Stimulated activated CD8-positive, alpha-beta memory T cell treated with anti-CD3 and anti-CD28 coated beads, Interleukin-7, amount 100 ng/mL, for 1 hour (primary cell): ENCODE measurements at places on chromosomes 11 and 22.

GRCh38 chr11:63940786-63941185 lies 2.0 kb downstream of the NAA40 start:
- DNase-seq = no peak

- no peak for DNase-seq
Measured at GRCh38 chr22:19793661-19794310, 33.2 kb downstream of the TBX1 start.

DNA sequence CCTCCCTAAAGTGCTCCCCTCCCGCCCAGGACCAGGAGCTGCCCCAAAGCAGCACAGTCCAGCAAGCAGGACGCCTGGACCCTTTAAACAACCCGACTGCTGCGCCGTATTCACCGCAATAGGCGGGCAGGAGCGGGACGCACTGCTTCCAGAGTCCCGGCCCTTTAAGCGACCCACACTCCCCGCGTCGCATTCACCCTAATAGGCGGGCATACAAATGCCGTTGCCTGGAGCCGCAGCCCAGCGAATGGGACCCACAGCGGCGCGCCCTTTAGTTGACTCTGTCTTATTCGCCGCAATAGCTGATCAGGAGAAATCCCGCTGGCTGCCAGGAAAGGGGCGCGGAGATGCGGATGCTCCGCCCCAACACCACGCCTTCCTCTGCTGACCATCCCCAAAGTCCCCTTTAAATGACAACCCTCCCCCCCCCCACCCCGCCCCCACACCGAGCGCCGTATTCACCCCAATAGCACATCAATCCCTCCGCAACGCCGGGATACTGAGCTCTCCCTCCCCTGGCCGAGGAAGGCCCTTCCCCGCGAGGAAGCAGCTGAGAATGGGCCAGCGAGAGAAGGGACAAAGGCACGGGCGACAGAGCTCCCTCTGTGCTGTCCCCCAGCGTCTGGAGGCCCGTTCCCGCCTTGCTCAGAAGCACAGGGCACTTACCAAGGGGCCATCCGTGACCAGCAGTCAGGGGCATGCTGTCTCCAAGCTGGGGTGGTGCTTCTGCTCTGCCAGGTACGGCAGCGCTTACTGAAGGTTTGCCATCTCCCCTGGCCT lies 4.7 kb downstream of the OSBPL5 start:
- DNase-seq = no peak

DNA sequence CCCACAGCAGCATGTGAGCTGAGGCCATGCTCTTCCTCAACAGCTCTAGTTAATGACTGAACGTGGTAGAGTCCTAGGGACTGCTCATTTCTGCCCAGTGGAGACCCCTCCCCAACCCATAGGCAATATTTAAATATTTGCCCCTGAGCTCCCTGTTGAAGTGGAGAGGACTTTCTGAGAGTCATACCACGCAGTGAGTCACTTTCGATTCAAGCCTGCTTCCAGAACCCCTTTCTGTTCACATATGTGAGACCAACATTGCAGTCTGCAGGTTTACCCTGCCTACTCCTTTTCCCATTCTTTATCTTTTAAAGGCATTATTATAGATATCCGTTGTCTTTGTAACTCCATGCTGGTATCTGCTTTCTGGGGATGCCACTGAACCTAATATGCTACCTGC lies 946.3 kb downstream of the JRKL start:
- no peak for DNase-seq

- no peak for DNase-seq
Measured at GRCh38 chr11:33178443-33179180, 17.3 kb upstream of the CSTF3 start.
